ENCODE measurements at places on chromosomes 7 and 10.

- no peak for DNase-seq
Measured at GRCh38 chr10:62336404-62336803, 37.8 kb upstream of the ZNF365 start.

DNA sequence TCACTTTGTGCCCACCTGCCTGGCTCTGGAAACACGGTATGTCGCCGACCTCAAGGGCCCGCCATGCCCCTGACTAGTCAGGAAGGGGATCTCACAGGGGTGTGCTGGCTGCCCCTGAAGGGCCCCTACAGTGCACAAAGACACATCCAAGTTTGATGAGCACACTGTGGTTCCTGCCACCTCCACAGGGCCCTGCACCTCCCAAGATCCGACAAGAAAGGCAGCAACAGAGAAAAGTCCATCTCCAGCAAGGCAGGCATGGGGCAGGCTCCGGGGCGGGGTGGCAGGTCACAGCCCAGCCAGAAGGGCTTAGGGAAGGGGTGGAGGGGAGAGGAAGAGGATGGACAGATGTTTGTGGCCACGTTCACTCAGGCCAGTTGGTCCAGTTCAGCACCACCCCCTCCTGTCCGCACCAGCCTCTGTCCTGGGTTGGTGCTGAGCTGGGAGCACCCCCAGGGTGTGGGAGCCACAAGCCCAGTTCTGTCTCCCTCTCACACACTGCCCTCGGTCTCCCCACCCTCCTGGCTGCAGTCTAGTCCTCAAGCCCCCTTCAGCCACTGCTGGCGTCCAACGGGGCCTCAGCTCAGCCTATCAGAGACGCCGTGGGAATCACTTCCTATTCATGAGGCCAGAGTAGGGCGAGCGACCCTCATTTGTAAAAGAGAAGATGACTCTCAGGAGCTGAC is 11.5 kb downstream of the DRGX start:
- no peak for DNase-seq

- DNase-seq, result no peak
Measured at GRCh38 chr10:71213127-71213621, 804 bp downstream of the UNC5B start.

- DNase-seq, result no peak
Measured at GRCh38 chr10:49131507-49132361, 2.1 kb downstream of the FAM170B start.

- peak; percentile 23 for DNase-seq
Measured at GRCh38 chr7:90403174-90404113, at the start of gene CLDN12. Gene CLDN12, plus strand, starts transcription at chr7:90403461. Its CDS starts 9,216 bp downstream, at chr7:90412677.

DNA sequence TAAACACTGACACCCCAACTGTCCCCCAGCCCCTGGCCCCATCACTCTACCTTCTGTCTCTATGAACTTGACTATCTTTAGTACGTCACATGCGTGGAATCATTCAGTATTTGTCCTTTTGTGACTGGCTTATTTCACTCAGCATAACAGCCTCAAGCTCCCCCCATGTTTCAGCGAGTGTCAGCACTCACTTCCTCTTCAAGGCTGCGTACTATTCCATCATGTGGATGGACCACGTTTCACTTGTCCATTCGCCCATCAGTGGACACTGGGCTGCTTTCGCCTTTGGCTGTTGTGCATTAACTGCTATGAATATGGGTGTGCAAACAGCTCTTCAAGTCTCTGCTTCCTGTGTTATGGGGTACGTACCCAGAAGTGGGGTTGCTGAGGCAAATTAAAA is 100.7 kb downstream of the PTPRN2 start:
- no peak for DNase-seq

GRCh38 chr7:64849250-64849923 is 53.7 kb upstream of the ZNF273 start:
- DNase-seq, result no peak

- DNase-seq, result no peak
Measured at GRCh38 chr7:116732788-116733694, 61.0 kb downstream of the MET start.

DNA sequence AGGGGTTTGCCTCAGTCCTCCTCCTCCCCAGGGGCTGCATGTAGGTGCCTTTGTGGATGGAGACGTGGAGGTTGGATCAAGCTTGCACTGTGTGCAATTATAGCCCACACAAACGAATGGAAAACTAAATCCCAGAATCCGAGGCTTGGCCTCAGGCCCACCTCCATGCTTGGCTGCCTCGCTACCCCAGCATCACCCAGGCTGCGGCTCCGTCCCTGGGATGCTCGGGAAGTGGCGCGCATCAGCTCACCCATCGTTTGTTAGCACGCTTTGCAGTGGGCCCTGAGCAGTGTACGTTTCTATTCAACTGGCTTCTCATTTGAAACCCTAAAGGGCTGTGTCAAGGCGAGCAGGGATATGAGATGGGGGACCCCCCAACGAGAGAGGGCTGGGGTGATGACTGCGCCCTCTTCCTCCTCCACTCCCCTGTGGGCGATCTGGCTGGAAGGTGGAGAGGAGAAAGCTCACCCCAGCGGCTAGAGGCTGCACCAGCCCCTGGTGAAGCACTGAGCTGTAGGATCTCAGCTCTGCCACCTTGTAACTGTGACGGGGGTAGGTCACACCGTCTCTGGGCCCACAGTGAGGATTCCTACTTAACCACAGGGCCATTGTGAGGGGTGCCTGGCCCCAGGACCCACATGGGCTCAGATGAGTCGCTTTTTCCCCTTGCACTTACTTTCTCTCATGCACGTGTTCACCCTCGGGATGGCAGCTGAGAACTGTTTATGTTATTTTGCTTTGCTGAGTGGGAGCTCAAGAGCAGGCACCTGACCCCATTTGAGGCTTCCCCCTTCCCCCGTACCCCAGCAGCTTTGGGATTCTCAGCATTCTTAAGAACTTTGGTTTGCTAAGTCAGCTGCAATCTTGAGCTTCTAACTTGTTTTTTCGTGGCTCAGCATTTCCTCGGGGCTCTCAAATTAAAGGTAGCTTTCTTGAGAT is 12.7 kb upstream of the BTBD16 start:
- DNase-seq, result no peak

- DNase-seq, result no peak
Measured at GRCh38 chr10:14312014-14312413, 18.7 kb downstream of the FRMD4A start.

DNA sequence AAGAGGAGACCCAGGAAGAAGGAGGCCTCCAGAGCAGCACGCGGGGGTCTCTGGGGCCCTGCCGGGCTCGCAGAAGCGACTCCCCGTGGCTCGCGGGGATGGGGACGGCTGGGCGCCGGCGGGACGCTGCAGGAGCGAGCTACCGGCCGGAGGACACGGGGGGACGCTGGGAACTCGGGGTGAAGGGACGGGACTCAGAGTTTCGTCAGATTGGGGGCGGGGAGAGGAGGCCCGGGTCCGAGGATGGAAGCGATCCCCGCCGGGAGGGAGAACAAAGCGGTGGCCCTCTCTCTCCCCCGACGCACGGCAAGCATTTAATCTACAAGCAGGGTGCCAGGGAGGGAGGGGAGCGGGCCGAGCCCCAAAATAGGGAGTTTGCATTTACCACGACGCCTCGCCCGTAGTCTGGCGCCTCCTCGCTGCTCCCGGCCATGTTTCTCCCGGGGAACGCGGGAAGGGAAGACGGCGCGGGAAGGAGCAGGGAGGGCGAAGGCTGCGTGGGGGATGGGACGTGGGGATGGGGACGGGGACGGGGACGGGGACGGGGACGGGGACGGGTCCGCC is at the start of gene PRTFDC1:
PRTFDC1 (minus strand) TSS at position 464 of the 564 bp plus-strand sequence; CDS start at position 433, 31 bp downstream.
- DNase-seq, result peak; percentile 44

DNA sequence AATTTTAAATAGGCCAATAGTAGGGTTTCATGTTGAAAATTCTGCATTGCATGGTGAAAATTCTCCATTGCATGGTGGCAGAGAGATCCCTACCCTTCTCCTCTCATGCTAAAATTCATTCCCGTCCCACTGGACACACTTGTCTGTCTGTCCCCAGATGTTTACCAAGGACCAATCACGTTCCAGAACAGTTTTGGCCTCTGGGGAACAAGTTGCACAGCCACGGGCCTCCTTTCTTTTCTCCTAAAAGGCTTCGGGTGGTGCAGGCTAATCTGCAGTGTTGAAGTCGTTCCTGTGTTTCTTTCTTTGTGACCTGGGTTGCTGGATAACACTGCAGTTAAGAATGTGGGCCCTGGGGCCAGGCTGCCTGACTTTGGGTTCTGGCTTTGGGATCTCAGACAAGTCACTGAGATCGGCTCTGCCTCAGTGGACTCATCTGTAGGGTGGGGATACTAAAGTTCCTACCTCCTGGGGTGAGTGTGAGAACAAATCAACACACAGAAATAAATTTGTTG is 113.1 kb upstream of the FAM204A start:
- DNase-seq, result no peak

- DNase-seq, result no peak
Measured at GRCh38 chr7:127980901-127981300, 50.3 kb downstream of the LRRC4 start.

DNA sequence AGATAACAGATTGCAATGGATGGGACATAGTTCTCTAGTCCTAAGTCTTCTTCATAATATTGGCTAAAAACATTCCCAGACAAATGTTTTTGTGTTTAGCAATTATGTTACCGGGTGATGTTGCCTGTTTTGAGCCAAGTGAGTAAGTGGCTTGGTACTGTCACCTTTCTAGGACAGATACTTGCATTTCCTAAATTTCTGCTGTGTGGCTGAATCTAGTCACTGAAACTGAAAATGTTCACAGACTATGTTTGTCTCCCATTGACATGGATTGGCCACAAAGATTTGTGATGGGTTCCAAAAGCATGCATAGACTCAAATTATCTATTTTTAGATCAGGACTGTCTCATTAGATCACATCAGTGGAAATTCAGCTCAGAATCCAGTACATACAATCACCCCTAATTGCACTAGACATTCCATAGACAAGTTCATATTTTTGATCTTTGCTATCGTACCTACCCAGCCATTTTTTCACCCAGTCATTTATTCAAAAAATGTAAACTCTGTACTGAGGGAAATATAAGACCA is 1222.1 kb upstream of the AUTS2 start:
- no peak for DNase-seq

DNA sequence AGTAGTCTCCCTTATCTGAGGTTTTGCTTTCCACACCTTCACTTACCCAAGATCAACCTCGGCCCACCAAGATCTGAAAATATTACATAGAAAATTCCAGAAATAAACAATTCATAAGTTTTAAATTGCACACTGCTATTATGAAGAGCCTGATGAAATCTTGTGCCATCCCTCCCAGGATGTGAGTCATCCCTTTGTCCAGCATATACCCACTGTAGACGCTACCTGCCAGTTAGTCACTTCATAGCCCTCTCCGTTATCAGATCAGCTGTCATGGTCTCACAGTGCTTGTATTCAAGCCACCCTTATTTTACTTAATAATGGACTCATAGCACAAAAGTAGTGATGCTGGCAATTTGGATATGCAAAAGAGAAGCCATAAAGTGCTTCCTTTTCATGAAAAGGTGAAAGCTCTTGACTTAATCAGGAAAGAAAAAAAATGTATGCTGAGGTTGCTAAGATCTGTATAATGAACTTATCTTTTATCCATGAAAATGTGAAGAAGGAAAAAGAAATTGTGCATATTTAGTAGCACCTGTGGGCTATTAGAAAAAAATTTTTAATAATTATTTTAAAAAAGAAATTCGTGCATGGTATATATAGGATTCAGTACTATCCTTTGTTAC is 9.8 kb upstream of the MRPS16 start:
- DNase-seq, result no peak

DNA sequence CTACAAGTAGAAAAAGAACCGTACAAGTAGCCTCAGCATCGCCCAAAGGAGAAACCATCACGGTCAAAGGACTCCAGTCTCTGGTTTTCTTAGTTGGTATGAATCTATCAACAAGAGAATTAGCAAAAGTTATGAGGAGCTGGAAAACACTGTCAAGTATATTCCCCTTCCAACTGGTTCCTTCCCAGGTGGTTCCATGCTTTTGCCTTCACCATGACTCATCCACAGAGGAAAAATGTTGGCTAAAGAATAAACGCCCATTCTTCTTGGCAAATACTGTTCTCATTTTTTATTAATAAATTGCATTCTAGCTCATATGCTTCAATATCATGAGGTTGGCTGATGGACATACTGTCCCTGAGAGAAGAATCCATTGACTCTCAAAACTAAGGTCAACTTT is 6.4 kb downstream of the ELMO1 start:
- DNase-seq, result no peak

GRCh38 chr10:130337305-130337640 is 201.1 kb downstream of the GLRX3 start:
- no peak for DNase-seq

- DNase-seq, result no peak
Measured at GRCh38 chr7:12670000-12670729, 17.3 kb upstream of the ARL4A start.

GRCh38 chr10:51596695-51597094 is 102.7 kb downstream of the CSTF2T start:
- DNase-seq, result no peak

DNA sequence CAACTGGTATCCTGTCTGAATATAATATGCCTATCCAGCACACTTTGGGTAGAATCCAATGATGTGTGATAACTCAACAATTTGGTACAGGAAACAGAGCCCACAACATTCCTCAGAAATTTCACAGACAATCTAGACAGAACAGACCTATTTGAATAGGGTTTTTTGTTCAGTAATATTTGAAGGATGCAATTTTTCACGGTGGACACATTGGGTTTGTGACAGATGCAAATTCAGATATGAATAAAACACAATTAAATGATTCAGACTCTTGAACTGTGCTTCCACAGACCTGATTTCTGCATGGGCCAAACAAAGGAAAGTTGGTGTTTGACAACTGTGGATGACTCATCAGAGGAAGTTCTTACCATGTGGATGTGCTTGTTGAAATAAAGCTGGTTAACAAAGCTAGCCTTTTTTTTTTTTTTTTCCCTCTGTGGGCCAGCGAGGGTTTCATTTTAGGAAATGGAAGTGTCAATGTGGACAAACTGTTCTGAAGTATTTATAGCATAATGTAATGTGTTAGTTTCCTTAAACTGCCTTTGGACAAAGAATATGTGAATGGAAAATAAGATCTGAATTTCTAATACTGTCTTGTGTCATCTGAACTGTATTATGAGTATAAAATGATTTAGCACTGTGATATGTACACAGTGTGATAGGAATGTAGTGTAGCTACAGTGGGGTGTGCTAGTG is 43.2 kb upstream of the FAM133B start:
- DNase-seq, result peak; percentile 11

DNA sequence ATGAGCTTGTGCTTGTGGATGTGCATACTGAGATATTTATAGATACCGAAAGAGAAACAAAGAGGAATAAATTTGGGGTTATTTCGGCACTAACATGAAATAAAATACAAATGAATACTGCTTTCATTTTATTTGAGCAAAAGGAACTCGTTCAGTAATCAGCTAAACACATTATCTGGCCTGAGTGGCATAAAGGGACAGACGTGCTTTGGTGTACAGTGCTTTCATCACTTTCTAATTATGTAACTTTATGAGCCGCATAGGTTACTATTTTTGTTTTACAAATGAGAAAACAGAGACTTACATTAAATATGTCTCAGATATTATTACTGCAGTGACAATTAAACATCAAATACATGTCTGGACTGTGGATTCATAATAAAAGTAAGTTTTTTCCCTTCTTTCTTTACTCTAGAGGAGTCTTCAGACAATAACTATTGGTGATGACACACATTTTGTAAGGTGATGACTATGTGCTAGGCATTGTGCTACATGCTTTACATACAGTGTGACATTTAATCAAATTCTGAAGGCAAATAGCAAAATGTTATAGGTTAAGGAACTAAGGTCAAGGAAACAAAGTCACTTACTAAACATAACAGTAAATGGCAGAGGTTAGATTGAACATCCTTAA is 503.3 kb downstream of the SORCS1 start:
- no peak for DNase-seq

- DNase-seq, result no peak
Measured at GRCh38 chr7:100353685-100354330, 4.1 kb upstream of the PILRB start.

- DNase-seq, result peak; percentile 44
Measured at GRCh38 chr7:80918909-80919721, at the start of gene SEMA3C. Gene SEMA3C, minus strand, starts transcription at chr7:80919051. Its CDS starts 2,270 bp downstream, at chr7:80916781.

Measured in C1 segment of cervical spinal cord (tissue), 14 donors.